ENCODE measurements at places on chromosomes 2 and 18. TPM values are rescaled to one million over a fixed set of nuclear protein-coding genes. Genes with fewer than 3 reads are reported as not detected.

Gene CXCR1
- total RNA-seq = not detected

Gene ATP9B
- total RNA-seq = 36.8 TPM

Gene MC4R
- total RNA-seq = not detected

Gene TM4SF20
- total RNA-seq = not detected

Gene OSBPL6
- 0.33 TPM for total RNA-seq

Gene MOB4
- 25.7 TPM for total RNA-seq

Gene CFC1
- total RNA-seq = not detected

Gene ACAA2
- total RNA-seq = 63.7 TPM

Gene POTEF
- not detected for total RNA-seq

Measured in natural killer cell treated with Interleukin-12 subunit alpha and Interleukin-12 subunit beta and Interleukin-15 and Interleukin-18, amount 100 ng/mL, for 72 hours (primary cell).